ENCODE measurements at places on chromosomes 2 and 18.

GRCh38 chr18:74563999-74564398, 29.7 kb downstream of the CNDP1 start:
- ATAC-seq = no peak

- ATAC-seq = no peak
These were observed 6.8 kb upstream of the CETN1 start for GRCh38 chr18:573385-573784.

GRCh38 chr18:25097057-25097456, 254.9 kb downstream of the ZNF521 start:
- no peak for ATAC-seq

DNA sequence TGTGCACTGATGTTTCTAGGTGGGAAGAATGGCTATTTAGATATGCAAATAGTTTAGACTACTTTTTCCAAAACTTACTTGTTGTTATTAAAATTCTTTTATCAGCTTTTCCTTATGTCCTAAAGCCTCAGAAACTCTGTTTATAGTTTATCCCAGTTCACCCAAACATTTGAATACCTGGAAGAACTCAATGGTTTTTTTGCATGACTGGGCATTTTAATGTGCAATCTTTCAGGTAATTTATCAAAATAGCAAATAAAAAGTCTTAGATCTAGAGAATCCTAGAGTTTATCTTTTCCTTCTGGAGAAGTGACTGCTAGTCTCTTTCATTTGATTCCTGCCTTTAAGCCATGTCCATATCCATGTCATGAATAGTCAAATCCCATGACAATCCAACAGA, 9.6 kb upstream of the ADAM23 start:
- ATAC-seq = no peak

- ATAC-seq = no peak
These were observed 194.7 kb upstream of the GLI2 start for GRCh38 chr2:120540719-120541552.

DNA sequence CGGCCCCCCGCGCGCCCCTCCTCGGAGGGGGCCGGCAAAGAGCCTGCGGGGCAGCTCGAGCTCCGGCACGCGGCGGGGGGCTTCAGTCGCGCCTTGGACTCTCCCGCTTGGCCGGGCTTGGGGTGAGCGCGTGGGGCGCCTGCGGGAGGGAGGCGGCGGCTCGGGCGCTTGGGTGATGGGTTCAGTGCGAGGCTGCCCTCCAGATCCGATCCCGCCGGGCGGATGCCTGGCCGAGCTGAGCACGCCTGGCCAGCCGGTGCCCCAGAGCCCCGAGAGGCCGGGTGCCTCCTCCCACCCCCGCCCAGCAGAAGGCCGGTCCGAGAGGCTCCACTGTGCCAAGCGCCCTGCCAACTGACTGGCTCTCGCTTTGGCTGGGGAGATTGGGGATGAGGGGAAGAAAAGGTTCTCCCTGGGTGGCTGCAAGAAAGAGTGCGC, 273 bp upstream of the NXPH2 start:
- ATAC-seq = no peak

GRCh38 chr2:204665771-204666170, 120.5 kb downstream of the PARD3B start:
- no peak for ATAC-seq

DNA sequence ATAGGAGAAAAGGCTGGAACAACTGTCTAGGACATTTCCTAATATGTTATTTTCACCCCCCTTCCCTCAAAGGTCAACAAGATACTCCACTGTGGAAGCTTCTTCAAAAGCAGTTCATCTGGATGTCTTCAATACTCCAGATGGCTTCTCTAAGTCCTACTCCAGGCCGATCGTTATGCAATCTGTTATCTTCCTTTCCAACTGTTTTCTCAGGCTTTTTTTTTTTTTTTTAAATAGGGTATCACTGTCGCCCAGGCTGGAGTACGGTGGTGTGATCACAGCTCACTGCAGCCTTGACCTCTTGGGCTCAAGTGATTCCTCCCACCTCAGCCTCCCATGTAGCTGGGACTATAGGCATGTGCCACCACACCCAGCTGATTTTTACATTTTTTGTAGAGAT, 26.3 kb downstream of the ATP8B1 start:
- no peak for ATAC-seq

- ATAC-seq = no peak
These were observed 456.3 kb downstream of the RIT2 start for GRCh38 chr18:42659187-42659586.

GRCh38 chr2:224182498-224182897, 143.4 kb upstream of the SERPINE2 start:
- no peak for ATAC-seq

DNA sequence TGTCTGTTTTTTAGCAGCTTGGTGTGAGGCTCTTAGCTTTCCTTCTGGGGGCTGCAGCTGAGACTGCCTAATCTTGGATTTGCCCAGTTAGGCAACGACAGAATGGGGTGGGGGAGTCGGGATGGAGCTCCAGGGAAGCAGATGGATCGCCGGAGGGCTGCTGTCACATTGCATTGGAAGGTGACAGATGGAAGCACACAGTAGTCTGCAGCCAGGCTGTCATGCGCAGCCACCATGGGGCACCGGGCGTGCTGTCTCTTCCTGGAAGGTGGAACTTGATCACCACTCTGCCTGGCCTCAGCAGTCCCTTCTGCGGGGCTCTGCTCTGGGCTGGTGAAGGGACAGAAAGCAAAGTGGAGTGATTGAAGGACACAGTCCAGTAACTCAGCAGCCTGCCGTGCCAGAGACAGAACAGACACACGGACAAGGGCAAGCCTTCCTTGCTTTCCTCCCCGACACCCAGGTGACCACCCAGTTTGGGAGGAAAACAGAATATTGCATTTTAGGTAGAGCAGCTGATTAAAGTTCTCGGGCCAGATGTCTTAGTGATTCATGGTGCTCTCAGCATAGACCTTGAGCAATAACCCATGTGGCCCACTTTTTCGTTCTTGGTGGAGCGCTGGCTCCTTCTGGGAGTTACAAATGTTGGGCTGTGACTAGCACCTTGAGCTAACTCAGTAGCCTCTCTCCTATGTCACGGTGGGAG, 40.9 kb downstream of the RNF144A start:
- no peak for ATAC-seq

DNA sequence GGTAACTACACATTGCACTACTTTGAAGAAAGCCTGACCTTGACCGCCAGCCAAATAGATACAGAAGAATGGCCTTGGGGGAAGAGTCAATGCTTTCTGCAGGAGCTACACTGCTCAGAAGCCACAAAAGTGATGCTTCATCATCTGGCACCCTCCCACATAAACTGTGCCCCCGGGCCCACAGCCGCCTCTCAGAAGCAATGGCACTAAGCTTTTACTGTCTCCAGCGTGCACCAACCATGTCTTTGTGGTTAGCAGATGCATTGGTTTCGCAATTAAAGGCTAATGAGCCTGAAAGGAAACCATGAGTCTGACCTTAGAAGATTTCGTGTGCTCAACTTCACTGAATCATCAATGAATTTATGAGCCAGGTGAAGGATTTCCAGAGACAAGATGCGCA, 209.4 kb upstream of the TRIB2 start:
- no peak for ATAC-seq

DNA sequence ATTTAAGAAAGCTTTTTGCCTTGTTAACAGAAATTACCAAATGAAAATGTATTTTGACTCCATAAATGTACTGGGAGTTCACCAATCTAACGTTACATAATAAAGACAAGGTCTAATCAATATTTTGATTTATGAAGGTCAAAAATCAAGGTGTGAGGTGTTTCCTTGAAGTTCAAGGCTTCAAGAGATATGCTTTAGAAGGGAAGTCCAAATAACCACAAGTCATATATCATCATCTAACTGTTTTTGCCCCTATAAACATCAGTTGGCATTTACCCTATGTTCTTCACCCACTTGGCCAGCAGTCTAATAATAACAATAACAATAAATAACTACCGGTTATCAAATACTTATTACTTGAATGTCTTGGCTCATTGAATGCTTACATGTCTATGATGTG, 196.1 kb upstream of the ID2 start:
- no peak for ATAC-seq

DNA sequence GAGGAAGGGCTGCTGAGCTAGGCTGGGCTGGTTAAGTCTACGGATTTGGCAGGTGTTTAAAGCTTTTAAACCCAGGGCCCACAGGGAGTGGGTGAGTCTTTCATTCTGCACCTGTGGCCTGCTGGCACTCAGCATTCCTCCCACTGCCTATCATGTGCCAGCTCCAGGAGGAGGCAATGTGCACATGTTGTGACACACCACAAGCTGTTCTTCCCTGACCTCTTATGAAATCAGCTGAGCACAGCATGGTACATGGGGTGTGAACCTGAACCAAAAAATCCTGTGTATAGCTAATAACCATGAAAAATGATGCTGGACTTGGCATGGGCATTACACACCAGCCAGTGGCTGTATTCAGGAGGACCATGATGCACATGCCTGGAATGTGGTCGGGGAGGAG, 297.9 kb upstream of the MMADHC start:
- no peak for ATAC-seq

DNA sequence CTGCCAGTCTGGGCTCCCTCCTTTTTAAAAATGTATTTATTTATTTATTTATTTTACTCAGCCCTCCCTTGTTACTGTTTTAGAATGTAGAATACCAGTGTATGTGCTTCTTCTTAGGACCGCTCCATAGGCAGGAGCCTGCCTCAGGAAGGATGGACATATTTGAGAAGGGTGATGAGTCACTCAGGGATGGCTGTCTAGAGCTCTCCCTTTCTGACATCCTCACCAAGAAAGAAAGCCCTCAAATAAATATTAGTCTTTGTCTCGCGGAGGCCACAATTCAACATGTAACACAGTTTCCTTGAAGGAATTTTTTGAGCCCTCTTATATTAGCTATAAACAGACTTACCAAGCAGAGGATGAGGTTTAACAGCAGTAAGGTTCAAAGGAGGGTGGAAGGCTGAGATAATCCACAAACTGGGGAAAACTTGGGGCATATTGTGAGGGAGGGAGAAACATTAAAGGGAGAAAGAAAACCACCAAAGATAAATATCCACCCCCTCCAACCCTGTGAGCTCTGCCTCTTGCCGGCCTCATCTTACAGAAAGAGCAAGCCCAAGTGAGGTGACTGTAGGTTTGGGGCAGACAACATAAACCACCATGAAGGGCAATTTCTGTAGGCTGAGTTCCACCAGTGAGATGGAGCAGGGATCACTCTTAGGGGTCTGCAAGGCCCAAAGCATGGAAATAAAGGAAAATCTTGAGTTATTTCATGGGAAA, 163.4 kb downstream of the LRRTM1 start:
- ATAC-seq = no peak

DNA sequence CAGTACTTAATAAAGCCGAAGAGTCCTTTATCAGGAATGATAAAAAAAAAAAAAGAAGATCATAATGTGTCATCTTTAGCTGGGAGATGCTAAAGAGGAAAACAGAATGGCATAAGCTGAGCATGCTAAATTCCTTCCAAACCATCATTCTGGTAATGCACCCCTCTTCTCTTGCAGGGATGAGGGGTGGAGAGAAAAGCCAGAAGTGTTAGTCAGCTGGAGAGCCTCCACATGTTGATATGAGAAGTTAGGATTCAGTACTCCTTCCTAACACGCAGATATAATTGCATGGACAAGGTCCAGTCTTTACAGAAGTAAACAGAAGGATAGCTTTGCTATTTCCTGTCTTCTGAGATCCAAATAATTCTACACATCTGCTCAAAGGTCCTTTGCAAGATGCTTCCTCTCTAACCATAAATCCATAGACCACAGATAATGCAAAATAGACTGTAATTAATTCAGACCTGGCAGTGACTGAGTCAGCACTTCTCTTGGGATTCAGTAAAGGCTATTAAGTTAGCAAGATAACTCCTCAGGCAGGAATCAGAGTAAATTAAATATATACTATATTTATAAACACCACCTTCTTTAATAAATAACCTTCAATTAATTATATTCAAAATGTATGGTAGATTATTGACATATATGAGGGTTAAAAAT, 930.0 kb upstream of the KLHL29 start:
- ATAC-seq = no peak
